ENCODE measurements at places on chromosomes 7 and 10.

GRCh38 chr10:20909801-20910200 is 12.7 kb upstream of the NEBL start:
- DNase-seq, result no peak

DNA sequence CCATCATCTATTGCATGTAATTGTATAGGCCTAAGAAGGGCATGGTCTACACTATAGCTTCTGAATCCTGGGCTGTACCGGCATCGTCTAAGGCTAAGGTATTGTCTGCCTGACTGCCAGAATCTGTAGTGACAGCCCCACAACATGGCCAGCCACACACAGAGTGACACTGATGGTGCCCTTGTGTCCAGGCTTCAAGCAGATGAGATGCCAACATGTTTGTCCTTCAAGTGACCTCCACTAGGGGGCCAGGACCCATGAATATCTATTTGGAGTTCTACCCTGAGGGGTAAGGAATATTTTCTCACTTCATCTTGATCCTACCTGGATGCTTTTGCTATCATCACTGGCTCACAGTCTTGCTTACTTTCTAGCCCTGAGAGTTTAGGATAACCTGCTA is 1.5 kb downstream of the CYP3A7 start:
- no peak for DNase-seq

DNA sequence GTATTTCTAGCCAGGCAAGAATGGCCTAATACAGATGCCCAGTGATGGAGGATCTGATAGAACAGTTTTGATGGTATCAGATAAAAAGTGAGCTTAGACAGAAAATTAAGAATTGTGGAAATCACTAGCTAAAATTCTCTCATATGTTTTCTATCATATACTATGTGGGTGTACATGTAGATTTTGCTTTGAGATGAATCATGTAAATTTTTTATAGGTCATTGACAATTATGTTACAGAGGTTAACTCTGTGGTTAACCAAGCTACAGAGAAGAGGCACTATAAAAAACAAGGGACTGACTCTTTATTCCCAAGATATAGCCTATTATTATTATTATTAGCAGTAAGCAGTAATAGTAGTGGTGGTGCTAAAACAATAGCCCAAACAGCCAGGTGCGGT is 156.5 kb downstream of the ITGA8 start:
- DNase-seq, result no peak

GRCh38 chr7:135716677-135717238 is 11.2 kb downstream of the SLC13A4 start:
- DNase-seq, result peak; percentile 95

GRCh38 chr7:151434549-151434948 is 5.4 kb downstream of the CRYGN start:
- DNase-seq, result no peak

GRCh38 chr10:22453320-22453719 is 108.0 kb downstream of the SPAG6 start:
- DNase-seq, result no peak

- DNase-seq, result no peak
These were observed 104.9 kb upstream of the ABCB5 start for GRCh38 chr7:20510573-20510900.

- DNase-seq, result no peak
These were observed 21.3 kb upstream of the CLDN4 start for GRCh38 chr7:73809467-73809951.

- DNase-seq, result no peak
These were observed 552.2 kb upstream of the FZD8 start for GRCh38 chr10:36194276-36194675.

DNA sequence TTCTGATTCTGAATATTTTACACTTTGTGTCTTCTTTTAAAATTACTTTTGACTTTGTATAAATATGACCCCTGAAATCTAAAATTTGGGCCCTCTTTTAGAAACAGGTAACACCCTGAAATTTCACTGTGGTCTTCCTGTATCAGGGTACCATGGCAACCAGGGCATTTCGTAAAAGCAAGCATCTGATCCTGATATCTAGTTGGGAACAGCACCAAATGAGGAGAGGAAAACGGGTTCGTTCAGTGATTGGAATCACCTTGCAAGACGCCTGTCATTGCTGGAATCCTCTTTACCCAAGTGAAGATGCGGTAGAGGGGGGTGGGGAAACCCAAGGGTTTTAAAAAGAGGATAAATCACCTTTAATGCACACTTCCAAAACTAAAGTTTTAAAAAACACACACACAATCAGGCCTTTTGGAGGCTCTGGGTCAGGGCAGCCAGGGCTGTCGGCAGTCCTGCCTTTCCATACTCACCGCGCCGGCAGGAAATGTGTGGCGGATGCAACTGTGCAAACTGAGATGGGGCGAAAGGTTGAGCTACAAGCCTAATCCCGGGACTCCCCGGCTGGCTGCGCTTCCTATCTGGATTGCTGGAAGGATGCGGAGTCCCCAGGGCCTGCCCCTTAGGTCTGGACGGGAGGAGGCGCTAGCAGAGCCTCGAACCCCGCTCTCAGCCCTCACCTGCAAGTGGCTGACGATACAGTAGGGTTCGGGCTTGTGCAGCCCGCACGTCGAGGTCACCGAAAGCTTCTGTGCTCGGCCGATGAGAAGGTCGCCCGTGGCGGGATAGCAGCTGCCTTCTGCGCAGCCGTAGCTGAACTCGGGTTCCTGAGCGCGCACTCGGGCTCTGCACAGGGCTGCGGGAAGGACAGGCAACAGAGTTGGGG is 1.8 kb downstream of the LAMB1 start:
- DNase-seq, result no peak
